GM23248 (cell line): ENCODE measurements at places on chromosomes 7 and 10. TPM values are rescaled to one million over a fixed set of nuclear protein-coding genes. Genes with fewer than 3 reads are reported as not detected.
A peak's percentile ranks its signal among the peaks of the same experiment; 100 is the strongest.

DNA sequence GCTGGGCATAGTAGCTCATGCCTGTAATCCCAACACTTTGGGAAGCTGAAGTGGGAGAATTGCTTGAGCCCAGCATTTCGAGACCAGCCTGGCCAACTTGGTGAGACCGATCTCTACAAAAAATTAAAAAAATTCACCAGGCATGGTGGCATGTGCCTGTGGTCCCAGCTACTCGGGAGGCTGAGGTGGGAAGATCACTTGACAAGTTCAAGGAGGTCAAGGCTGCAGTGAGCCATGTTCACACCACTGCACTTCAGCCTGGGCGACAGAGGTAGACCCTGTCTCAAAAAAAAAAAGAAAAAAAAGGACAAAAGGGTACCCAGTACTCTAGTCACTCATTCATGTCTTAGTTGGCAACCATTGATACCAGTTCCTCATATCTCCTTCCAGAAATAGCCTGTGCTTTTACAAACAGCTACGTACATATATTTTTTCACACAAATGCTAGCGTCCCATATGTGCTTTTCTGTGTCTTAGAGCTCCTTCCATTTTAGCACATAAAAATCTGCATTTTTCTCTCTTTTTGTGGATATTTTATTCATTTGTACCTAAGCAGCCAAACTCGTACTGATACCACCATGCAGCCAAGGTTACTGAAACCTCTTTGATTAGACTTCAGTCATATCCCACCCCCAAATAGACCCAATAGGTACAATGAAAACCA, 5.5 kb downstream of the ABCC2 start:
- H3K27me3 ChIP-seq = no peaks in the 10 kb centered on the region
- peaks cover 44% of the 10 kb centered on the region for H3K4me1 ChIP-seq
- no peak for DNase-seq
- no peaks in the 10 kb centered on the region for H3K36me3 ChIP-seq

GRCh38 chr7:1992554-1992953, 240.2 kb downstream of the MAD1L1 start:
- no peak for DNase-seq
- H3K27me3 ChIP-seq = no peaks in the 10 kb centered on the region
- no peak overlapping the region for H3K27ac ChIP-seq
- H3K4me3 ChIP-seq = no peak overlapping the region
- H3K36me3 ChIP-seq = no peaks in the 10 kb centered on the region

DNA sequence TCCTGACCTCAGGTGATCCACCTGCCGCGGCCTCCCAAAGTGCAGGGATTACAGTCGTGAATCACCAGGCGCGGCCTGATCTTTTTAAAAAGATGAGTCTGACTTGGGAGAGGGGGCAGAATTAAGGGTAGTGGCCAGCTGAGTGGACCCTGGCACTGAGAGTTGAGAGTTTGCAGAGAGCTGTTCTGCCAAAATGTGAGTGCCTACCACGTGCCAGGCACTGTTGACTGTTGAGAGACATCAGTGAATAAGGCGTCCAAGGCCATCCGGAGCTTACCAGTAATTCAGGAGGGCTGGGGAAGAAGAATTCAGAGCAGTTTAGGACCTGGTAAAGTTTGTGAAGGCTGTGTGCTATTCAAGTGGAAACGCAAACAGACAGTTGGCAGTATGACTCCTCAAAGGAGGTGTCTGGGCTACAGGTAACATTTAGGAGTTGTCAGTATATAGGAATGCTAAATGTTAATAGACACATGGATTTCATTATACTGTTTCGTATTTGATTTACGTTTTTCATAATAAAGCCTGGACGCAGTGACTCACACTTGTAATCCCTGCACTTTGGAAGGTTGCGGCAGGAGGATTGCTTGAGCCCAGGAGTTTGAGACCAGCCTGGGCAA, 1.5 kb downstream of the NIPSNAP2 start:
- peak overlapping the region; percentile 64 for H3K27ac ChIP-seq
- H3K36me3 ChIP-seq = no peaks in the 10 kb centered on the region
- H3K4me1 ChIP-seq = peaks cover 18% of the 10 kb centered on the region; the same call in 1 of the 2 replicates
- H3K27me3 ChIP-seq = no peaks in the 10 kb centered on the region
- H3K4me3 ChIP-seq = peak overlapping the region; percentile 72

- DNase-seq = no peak
- H3K4me3 ChIP-seq = no peak overlapping the region
- no peak overlapping the region for H3K27ac ChIP-seq
Measured at GRCh38 chr7:36787933-36788378, 63.7 kb upstream of the AOAH start.

GNA12 gene
- total RNA-seq = 13.8 and 24.3 TPM in 2 replicates

GRCh38 chr10:122245136-122245535, 26.0 kb upstream of the BTBD16 start:
- peaks cover 2% of the 10 kb centered on the region; the same call in 1 of the 2 replicates for H3K36me3 ChIP-seq
- H3K27ac ChIP-seq = no peak overlapping the region
- H3K27me3 ChIP-seq = no peaks in the 10 kb centered on the region
- DNase-seq = no peak
- H3K4me3 ChIP-seq = no peak overlapping the region

BEND7 gene
- 5.8 and 6.4 TPM in 2 replicates for total RNA-seq

- H3K27me3 ChIP-seq = no peaks in the 10 kb centered on the region
- no peak overlapping the region for H3K4me3 ChIP-seq
- H3K27ac ChIP-seq = no peak overlapping the region
- peak; percentile 10 for DNase-seq
- H3K36me3 ChIP-seq = no peaks in the 10 kb centered on the region
- no peaks in the 10 kb centered on the region; the same call in none of the 2 replicates for H3K4me1 ChIP-seq
Measured at GRCh38 chr7:158613481-158613880, 25.9 kb upstream of the PTPRN2 start.
